Karpas-422 (cell line): ENCODE measurements at places on chromosomes 4 and X. TPM values are rescaled to one million over a fixed set of nuclear protein-coding genes. Genes with fewer than 3 reads are reported as not detected.

The RAB40AL gene
- total RNA-seq = 0.40 and 0.67 TPM in 2 replicates

The ATP2B3 gene
- total RNA-seq = not detected in 2 replicates

The TLR8 gene
- not detected in 2 replicates for total RNA-seq

The AMTN gene
- total RNA-seq = not detected in 2 replicates

The FAM9A gene
- not detected in 2 replicates for total RNA-seq

The TCEAL3 gene
- 1.8 and 6.9 TPM in 2 replicates for total RNA-seq

The RASL11B gene
- total RNA-seq = not detected in 2 replicates

The PLP1 gene
- total RNA-seq = 1.2 TPM in 1 of 2 replicates, not detected in the other

The SOWAHB gene
- not detected in 2 replicates for total RNA-seq

The HPGD gene
- total RNA-seq = not detected in 2 replicates

The MUC7 gene
- not detected in 2 replicates for total RNA-seq

The RAB39B gene
- total RNA-seq = 9.7 and 14.3 TPM in 2 replicates

The ETNPPL gene
- total RNA-seq = not detected in 2 replicates

The ENPP6 gene
- total RNA-seq = not detected in 2 replicates

The ABHD18 gene
- 15.6 and 36.6 TPM in 2 replicates for total RNA-seq

The SASH3 gene
- 63.0 and 103 TPM in 2 replicates for total RNA-seq
